Bronchial epithelial cell (primary cell): ENCODE measurements at places on chromosomes 12 and 14.

DNA sequence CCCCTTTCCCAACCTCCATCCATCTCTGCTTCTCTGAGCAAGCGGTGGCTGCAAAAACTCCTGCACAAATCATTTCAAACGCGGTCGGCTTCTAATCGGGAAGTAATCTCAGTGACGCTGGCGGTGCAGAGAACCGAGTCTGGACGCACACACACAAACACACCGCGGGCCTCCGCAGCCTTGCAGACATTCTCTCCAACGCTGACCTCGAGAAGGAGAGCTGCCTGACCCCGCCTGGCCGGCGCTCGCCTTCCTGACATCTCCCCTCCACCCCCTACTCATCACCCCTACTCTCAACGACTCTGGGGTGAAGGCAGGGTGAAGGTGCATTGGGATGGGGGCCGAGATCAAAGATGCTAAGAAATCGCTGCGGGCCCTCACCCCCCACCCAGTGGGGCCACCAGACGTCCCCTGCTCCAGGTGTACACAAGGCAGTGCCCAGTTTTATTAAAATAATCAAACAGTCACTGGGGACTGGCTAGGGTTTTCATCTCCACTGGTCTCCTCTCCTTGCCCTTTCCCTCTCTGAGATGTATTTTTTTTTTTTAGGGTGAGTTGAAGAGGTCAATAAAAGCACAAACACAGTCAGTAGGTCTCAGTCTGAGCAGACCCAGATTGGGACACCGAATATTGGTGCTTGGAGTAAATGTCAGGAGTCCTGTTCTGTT is 506 bp upstream of the TBX5 start:
- no peak for DNase-seq

GRCh38 chr12:92719674-92720073 is 16.9 kb downstream of the PLEKHG7 start:
- DNase-seq, result no peak

GRCh38 chr14:56156096-56156495 is 37.9 kb downstream of the PELI2 start:
- DNase-seq, result no peak

GRCh38 chr14:74407021-74407800 is 18.8 kb downstream of the SYNDIG1L start:
- no peak for DNase-seq
